ENCODE measurements at places on chromosomes 6 and 20.

GRCh38 chr6:20362623-20363022 lies 39.1 kb upstream of the E2F3 start:
- no peak for DNase-seq

GRCh38 chr6:67493682-67494081 lies 1141.4 kb upstream of the ADGRB3 start:
- no peak for DNase-seq

DNA sequence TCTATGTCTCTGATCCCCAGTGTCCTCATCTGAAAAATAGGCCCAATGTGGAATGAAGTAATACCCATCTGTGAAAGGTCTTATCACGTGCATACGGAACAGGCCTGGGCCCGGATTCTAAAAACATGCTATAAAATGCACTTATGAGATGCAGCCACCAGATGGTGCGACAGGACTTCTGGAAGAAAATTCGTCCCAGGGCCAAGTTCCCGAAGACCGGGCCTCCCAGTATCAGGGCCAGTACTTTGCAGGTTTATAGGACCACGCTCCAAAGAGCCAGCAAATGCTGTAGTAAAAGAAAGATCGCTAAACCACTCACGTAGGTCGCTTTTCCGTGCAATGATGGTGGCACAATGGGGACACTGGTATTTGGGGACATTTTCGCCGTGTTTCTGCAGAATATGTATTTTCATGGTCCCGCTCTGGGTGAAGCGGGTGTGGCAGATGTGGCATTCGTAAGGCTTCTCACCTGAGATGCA lies 10.6 kb downstream of the CTCFL start:
- DNase-seq = peak; percentile 49

DNA sequence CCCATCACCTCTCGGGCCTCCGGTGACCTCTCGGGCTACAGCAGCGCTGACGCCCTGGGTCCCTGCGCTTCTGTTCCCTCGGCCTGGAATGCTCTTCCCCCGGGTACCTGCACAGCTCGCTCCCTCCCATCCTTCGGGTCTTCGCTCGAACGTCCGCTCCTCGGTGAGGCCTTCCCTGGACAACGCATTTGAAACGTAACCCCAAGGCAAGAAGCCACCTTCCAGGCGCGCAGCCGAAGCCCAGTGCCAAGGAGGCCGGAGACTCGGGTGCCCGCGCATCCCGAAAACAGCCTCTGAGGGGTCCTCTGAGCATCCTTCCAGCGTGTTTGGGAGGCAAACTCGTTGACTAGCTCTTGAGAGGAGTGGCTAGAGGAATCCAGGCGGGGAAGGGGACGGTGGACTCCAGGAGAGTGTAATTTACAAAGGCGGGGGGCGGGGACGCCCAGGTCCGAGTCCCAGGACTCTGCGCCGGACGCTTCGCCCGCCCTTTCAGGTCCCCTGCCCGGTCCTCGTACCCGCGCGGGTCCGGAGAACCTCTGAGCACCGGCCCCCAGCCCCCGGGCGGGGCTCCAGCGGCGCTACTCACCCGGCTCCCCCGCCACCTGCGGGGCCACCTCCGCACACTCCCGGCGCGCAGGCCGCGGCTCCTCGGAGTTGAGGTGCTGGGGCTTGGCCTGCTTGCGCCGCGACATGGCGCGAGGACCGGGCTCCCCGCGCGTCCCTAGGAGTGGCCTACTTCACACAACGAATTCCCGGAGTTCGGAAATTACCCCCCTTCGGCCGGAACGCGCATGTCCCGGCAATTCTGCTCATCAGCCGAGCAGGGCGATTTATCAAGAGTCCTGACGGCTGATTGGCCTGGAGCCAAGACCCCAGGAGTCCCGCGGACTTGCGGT lies 86.8 kb downstream of the ZFP64 start:
- no peak for DNase-seq

- no peak for DNase-seq
Observed at GRCh38 chr20:46264391-46265266, 43.7 kb downstream of the CDH22 start.

DNA sequence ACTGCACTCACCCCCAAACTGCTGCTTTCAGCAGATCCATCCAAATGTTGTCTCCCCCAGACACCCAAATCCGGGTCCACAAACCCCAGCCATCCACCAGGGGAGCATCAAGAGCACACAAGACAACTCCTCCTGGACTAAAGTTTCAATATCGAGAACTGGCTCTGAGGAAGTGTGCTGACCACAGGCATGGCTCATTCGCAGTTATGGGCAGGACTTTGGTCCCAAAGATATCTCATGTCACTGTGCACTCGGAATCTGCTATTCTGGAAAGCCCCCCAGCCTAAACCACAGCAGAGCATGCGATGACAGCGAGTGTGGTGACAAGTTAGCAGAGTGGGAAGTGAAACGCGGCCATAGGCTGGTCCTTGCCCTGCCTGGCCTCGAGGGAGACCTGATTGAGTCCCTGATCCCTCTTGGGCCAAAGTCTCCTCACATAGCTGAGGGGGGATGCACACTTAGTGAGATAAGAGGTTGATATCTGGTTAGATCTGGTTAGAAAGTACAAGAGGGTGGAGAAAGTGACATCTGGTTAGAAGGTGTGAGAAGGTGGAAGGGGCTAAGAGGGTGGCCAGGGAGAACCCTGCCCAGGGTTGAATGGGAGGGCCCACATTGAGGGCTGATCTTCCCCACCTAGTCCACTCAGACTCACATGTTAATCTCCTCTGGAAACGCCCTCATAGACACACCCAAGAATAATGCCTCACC lies 149.7 kb downstream of the MRPL14 start:
- DNase-seq = no peak

DNA sequence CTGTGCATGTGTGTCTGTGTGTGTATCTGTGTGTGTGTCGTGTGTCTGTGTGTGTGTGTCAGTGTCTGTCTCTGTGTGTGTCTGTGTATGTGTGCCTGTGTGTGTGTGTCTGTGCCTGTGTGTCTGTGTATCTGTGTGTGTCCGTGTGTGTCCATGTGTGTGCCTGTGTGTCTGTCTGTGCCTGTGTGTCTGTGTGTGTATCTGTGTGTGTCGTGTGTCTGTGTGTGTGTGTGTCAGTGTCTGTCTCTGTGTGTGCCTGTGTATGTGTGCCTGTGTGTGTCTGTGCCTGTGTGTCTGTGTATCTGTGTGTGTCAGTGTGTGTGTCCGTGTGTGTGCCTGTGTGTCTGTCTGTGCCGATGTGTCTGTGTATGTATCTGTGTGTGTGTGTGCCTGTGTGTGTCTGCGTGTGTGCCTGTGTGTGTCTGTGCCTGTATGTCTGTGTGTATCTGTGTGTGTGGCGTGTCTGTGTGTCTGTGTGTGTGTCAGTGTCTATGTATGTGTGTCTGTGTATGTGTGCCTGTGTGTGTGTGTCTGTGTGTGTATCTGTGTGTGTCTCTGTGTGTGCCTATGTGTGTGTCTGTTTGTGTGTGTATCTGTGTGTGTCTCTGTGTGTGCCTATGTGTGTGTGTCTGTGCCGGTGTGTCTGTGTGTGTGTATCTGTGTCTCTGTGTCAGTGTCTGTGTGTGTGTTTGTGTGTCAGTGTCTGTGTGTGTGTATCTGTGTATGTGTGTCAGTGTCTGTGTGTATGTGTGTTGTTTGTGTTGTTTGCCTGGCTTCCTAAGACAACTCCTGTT lies 11.6 kb downstream of the SNPH start:
- no peak for DNase-seq

DNA sequence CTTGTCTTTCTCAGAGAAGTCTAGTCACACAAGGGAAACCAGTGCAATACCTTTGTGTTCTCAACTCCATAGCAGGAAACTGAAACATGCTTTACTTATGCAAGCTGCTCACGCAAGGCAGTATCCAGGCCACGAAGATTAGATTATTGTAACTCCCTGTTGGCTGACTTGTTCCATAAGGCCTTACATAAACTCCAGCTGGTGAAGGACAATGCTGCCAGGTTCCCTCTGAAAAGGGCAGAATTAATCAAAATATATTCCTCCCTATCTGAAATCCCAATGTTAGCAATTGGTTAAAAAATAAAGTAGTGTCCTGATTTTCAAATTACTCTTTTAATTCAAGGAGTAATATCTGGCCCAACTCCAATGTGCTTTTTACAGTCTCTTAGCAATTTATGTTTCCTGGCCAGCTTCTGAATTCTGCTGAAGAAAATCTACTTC lies 966.6 kb downstream of the HACE1 start:
- no peak for DNase-seq

GRCh38 chr6:111114087-111114443 lies 26.8 kb downstream of the SLC16A10 start:
- DNase-seq = no peak

DNA sequence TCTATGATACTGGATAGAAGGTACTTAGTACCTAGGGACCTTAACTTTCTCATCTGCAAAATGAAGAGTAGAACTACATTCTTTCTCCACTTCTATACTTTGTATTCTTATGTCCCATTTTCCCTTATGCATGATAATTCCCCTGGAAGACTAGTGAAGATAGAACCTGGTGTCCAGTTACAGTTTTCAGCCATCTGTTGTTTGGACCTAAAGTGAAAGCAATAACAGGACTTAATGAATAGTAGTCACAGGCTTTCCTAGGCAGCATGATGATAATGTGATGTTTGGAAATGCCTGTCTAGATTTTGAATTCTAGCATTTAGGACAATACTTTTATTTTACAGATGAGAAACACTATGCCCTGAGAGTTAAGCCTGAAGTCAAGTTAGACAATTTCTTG lies 153.8 kb downstream of the RIMS1 start:
- no peak for DNase-seq

DNA sequence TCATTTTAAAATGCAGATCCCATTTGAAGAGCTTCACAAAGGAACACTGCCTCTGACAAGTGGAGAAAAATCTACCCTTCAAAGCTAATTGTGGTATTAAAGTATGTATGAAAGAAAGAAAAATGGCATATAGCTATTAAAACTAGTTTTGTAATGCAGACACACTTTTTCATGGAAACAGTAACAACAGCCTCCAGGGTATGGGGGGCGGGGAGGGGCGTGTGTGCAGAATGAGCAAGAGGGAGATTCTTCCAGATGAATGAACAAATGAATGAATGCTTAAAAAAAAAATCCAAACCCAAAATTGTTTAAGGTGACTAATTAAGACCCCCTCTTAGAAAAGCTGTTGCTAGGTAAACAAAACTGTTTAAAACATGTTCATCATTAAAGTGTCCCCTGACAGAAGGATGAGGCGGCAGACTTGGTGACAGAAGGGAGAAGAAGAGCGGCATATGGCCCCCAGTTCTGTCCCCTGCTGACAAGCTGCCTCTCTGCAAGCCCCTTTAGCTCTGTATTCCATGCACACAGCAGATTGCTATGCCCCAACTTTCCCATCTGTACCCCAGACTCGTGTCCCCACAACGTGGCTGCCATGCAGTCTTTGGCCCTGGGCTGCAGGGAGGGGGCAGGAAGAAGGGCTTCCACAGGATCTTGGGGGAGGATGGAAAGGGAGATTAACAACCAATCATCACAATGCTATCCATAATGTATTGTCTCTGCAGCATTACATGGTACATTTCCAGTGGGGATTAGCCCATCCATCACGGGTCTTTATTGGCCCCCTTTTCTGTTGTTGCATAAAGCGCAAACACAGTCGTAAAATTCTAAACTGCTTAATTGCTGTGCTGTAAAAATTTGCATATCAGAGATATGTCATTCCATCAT lies 108.4 kb upstream of the OLIG3 start:
- no peak for DNase-seq

- DNase-seq = no peak
Observed at GRCh38 chr20:20364593-20365479, 3.1 kb upstream of the INSM1 start.

- no peak for DNase-seq
Observed at GRCh38 chr6:95228636-95229035, 348.7 kb upstream of the MANEA start.

GRCh38 chr20:48716086-48716485 lies 111.7 kb downstream of the PREX1 start:
- peak; percentile 60 for DNase-seq

- DNase-seq = no peak
Observed at GRCh38 chr6:76510489-76510888, 438.0 kb upstream of the IMPG1 start.

GRCh38 chr6:25995507-25995906 lies 32.9 kb downstream of the TRIM38 start:
- DNase-seq = no peak

- no peak for DNase-seq
Observed at GRCh38 chr20:61297986-61298385, 45.9 kb downstream of the CDH4 start.

DNA sequence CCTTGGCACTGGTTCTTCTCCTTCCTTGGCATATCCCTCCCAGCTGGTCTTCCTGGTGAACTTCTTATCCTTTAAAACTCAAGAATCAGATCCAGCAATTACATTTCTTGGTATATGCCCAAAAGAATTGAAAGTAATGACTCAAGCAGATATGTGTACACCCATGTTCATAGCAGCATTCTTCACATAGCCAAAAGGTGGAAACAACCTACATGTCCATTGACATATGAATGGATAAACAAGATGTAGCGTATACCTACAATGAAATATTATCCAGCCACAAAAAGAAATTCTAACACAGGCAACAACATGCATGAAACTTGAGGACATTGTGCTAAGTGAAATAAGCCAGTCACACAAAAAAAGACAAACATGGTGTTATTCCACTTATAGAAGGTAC lies 103.7 kb upstream of the NT5E start:
- DNase-seq = no peak

- no peak for DNase-seq
Observed at GRCh38 chr6:75291331-75291730, 6.7 kb upstream of the TMEM30A start.

DNA sequence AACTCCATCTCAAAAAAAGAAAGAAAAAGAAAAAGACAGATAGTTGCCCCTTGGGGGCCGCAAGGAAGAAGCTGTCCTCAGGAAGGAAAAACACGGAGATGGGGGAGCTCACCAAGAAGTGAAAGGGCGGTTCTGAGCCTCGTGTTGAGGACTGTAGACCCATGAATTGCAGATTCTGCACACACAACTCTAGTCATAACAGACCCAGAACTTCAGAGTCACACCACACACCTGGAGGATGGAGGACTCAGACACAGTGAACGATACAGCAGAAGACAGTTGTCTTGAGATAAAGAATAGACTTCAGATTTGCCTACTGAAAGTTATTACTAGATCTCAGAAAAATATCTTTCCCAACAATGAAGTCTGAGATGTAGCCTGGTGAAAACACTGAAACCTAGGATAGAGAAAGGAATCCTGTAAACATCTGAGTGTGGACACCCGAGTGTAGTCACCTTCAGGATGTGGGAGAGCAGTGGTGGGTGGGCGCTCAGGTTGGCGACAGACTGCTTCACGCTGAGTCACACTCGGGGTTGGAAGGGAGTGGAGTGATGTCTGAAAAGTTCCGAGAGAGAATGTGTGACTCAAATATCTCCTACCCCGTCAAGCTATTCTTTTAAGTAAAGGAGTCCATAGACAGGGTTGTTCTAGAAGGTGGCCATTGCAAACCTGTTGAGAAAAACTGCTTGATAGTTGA lies 88.1 kb downstream of the MAP3K4 start:
- peak; percentile 16 for DNase-seq

- DNase-seq = peak; percentile 47
Observed at GRCh38 chr6:36615018-36615761, 21.0 kb downstream of the SRSF3 start.
